ENCODE measurements at places on chromosomes 16 and 17.
A peak's percentile ranks its signal among the peaks of the same experiment; 100 is the strongest.

GRCh38 chr17:65193305-65193704 lies 56.1 kb downstream of the RGS9 start:
- DNase-seq: no peak

DNA sequence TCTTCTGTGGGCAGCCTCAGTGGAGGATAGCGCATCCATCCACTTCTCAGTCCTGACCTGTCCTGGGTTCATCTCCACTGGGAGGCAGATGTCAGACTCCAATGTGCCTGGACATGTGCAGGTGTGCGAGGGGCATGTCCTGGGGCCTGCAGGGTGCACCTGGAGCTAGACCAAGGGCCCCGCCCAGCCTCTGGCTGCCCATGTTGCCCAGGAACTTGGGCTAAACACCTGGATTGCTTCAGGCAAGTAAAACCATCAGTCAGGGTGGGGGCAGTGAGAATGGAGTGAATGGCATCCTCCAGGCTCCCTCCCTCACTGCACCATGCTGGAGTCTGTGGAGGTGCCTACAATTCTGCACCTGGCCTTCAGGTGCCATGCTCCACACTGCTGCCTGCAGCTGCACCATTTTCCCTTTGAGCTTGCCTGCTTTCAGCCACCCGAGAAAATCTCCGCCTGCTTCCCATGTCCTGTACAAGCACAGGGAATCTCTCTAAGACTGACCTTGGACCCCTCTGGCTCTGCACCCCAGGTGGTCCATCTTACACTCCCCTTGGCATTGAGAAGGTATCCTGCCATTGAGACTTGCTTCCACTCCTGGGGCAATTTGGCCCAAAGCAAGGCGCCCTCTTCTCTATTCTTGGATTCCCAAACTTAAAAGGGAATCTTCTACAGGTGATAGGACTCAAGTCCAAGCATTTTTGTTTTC lies 2.1 kb upstream of the MFSD6L start:
- DNase-seq: no peak

GRCh38 chr17:6492892-6493674 lies 48.8 kb downstream of the PIMREG start:
- DNase-seq: no peak

DNA sequence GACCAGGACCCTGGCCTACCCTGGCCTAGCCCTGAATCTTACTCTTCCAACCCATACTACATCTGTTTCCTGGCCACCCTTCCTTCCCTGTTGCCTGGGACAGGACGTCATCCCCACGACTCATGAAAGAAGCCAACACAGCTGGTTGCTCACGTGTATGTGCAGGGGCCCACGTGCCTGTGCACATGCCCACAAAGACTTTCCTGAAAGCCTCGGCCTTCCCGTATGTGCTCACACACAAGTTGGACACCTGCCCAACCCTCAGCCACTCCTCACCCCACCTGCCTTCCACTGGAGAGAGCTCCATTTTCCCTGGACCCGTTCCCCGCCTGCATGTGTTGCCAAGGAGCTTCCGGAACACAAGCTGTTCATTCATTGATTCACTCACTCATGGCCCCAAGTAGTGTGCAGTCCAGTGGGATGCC lies 7.0 kb downstream of the PLXDC1 start:
- no peak for DNase-seq

DNA sequence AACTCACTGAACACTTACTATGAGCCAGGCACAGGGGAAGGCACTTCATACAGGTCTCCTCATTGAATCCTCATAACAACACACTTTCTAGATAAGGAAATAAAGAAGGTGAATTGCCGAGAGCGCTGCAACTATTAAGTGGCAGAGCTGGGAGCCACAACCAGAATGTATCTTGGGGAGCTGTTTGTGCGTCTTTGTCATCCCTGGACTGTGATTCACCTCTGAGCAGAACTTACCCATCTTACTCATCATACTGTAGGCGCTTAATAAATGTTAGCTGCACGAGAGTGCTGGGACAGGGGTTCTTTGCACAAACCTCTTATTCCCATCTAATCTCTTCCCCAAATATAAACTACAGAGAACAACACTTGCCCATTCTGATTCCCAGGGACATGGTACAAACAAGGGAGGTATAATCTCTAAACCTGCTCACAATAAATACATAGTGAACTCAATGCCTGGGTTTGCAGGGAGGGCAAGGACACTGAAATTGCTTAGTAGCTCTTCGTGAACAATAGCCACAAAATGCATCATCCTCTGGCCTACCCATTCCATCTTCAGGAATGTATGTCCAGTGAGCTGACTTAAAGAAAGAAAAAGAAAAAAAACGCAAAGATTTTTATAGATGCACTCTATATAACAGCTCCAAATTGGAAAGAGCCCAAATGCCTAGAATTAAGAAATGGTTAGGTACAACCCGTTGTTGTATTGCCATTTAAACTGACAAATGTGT lies 43.0 kb downstream of the MYO18A start:
- DNase-seq: no peak

GRCh38 chr16:18783430-18784341 lies 6.4 kb downstream of the RPS15A start:
- no peak for DNase-seq

GRCh38 chr17:17724307-17725010 lies 43.2 kb downstream of the RAI1 start:
- DNase-seq: peak; percentile 38

- no peak for DNase-seq
Observed at GRCh38 chr17:69749911-69750310, 325.1 kb upstream of the KCNJ16 start.

DNA sequence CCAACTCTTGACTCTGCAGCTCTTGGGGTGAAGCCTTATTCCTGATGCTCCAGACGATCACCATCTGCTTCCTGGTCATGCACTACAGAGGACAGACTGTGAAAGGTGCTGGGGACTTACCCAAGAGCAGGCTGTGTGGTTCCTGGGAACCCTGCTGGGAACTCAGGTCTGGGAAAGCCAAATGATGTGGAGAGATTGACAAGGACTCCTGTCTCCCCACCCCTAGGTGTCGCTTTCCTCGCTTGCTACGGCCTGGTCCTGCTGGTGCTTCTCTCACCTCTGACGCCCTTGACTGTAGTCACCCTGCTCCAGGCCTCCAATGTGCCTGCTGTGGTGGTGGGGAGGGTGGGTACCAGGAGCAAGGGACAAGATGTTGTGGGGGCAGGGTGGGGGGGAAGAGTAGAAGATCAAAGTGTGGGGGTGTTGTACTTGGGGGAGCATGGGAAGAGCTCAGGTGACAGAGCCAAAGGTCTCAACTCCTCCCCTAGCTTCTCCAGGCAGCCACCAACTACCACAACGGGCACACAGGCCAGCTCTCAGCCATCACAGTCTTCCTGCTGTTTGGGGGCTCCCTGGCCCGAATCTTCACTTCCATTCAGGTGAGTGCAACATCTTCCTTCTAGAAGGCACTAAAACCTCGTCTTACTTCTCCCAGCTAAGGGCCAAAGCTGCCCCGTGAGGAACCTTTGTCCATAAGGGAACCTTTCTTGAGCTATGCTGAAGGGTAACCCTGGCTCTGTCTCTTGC lies 3.0 kb downstream of the SOX15 start:
- no peak for DNase-seq

DNA sequence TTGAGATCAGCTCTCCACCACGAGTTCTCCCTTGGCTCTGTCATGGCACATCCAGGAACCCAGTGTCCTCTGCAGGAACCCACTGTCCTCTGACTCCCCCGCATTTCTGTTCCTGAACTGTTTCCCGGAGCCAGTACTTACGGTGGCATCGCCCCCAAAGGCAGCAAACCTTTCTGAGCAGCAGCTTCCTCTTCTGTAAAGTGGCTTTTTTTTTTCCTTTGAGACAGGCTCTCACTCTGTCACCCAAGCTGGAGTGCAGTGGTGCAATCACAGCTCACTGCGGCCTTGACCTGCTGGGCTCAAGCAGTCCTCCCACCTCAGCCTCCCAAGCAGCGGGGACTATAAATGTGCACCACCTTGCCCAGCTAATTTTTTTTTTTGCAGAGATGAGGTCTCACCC lies 32.2 kb downstream of the NAGPA start:
- peak; percentile 69 for DNase-seq

- no peak for DNase-seq
Observed at GRCh38 chr17:66691644-66692420, 143.1 kb upstream of the CACNG5 start.

GRCh38 chr17:80953471-80954315 lies 37.9 kb upstream of the CHMP6 start:
- DNase-seq: no peak

GRCh38 chr16:83810901-83811300 lies 3.1 kb downstream of the HSBP1 start:
- no peak for DNase-seq

GRCh38 chr17:72361892-72362291 lies 241.1 kb downstream of the SOX9 start:
- DNase-seq: no peak

- peak; percentile 38 for DNase-seq
Observed at GRCh38 chr17:48457080-48457836, 27.2 kb upstream of the SKAP1 start.

GRCh38 chr16:48193846-48194245 lies 38.1 kb upstream of the ABCC12 start:
- DNase-seq: no peak

- no peak for DNase-seq
Observed at GRCh38 chr17:80430446-80431245, 15.7 kb downstream of the ENDOV start.

DNA sequence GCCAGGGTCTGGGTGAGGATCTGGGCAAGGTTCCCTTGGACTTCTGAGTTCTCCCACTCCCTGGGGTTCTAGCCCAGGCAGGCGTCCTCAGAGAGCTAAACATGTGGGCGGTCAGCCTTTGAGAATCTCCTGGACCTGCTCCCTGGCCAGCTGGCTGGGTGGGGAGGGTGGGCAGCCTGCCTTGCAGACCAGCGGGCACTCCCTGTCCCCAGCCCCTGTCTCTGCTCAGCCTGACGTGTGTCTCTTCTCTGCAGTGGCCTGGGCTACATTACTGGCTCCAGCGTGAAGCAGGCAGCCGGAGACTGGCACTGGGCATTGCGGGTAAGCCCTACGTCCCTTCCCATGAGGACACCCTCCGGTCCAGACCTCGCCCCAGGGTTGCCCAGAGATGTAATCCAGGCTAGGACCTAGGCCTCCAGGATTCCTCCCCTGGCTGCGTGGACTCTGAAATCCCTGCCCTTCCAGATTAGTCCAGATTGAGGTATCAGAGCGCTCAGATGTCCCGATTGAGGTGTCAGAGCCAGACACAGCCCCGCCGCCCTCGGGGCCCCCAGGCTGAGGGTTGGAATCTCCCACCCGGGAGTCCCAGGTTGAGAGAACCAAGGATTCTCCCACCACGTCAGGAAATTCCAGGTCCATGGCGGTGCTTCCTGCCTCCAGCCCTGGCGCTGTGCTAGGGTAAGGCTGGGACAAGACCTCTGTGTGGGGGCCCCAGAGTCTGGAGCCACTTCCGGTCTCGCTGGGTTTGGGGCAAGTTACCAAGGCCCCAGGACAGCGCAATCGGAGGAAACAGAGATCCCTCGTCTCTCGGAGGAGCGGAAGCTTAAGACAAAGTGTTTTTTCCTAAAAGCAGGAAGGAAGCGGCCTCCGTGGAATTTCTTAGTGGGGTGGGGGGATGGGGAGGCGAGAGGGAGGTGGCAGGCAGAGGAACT lies 24.1 kb downstream of the MYBBP1A start:
- DNase-seq: no peak

GRCh38 chr16:4216596-4216995 lies 25.3 kb downstream of the SRL start:
- no peak for DNase-seq

DNA sequence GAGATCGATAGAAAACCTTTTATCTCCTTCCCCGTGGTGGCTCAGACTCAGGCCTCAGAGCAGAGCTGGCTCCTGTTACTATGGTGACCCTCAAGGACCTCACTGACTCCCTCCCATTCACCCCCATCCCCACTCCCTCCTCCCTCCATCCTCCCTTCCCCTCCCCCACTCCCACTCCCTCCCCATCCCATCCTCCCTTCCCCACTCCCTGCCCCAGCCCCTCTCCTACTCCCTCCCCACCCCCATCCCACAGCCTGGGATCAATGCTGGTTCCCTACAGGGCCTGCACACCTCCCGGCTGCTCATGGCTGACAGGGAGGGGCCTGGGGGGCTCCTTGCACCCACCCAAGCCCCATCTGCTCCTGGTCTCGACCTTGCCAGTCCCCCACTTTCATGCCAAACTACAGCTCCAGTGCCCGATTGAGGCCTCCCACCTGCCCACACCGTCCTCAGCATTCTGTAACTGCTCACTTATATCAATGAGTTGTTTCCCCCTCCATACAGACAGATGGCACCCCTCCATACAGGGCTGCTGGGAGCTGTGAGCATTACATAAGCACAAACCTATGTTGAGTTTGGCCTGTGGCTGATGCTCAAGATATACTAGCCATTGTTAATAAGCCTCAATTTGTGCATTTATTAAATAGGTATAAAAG lies 11.6 kb upstream of the RAI1 start:
- DNase-seq: no peak

DNA sequence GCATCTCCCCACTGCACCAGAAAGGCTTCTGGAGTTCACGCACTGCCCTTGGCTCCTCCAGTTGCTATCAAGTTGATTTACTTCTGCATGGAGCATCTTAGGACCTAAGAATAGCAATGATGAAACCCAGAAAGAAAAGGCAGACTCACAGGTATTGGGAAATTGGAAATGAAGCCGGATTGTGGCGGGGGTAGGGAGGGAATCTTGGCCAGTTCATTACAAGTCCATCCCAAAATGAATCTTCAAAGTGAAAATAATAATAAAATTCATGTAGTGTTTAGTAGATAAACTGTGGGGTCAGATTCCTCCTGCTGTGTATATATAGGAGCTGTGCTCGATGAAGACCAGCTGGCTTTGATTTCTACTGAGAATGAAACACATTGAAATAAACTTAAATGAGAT lies 33.7 kb downstream of the TEKT3 start:
- no peak for DNase-seq

DNA sequence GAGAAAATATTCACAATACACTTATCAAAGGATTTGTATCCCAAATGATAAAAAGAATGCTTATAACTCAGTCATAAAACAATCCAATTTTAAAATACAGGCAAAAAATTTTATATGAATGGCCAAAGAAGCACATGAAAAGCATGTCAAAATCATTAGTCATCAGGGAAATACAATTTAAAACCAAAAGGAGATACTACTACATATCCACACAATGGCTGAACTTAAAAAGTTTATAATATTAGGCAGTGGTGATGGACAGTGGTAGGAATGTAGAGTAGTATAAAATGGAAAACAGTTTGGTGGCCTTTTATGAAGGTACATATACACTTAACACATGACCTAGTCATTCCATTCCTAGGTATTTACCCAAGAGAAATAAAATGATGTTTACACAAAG lies 12.2 kb downstream of the CMC2 start:
- no peak for DNase-seq

- DNase-seq: no peak
Observed at GRCh38 chr17:79574108-79574507, 36.7 kb downstream of the RBFOX3 start.

- DNase-seq: no peak
Observed at GRCh38 chr16:6019490-6019991, 921.9 kb upstream of the EEF2KMT start.

All from CMK (cell line).